ENCODE measurements at places on chromosomes 1 and 21. TPM values are rescaled to one million over a fixed set of nuclear protein-coding genes. Genes with fewer than 3 reads are reported as not detected.
A peak's percentile ranks its signal among the peaks of the same experiment; 100 is the strongest.

GRCh38 chr1:101075926-101076325 is 50.3 kb upstream of the DPH5 start:
- no peak for DNase-seq

- no peak for DNase-seq
Observed at GRCh38 chr1:112870887-112871646, 84.9 kb downstream of the SLC16A1 start.

DNA sequence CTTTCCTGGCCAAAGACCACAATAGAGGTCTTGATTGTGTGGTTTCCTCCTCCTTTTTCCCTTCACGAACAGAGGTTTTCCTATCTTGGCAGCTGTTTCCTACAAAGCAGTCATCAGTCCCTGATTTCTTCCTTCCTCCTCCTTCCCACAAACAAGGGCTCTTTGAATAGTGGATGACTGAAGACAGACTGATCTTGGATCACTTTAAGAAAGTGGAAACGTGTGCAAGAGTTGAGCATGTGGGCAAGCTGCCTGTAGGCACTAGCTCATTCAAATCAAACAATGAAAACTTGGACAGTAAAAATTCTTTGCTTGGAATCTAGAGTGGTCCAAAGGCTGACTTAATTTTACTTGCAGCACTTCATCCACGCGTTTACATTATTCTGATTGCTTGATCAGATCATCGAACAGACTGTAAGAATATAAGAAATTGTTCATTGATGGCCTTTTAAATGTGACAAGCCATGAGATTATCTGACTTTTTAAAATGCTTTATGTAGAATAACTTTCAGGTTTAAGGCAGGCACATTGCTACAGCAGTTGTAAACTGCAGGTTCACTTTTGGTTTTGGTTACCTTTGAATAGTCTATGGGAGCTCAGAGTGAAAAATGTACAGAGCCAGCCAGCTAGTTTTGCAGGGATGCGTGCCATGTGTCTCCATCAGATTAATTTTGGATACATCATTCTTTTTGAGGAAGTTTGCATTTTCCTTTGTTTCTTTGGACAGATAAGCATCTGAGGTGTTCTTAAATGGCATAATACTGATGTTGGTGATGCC is 34.4 kb downstream of the ADGRL2 start:
- no peak for DNase-seq

- no peak for DNase-seq
Observed at GRCh38 chr1:228112167-228112566, 3.1 kb upstream of the MRPL55 start.

- peak; percentile 81 for DNase-seq
Observed at GRCh38 chr1:27872059-27872801, at the start of gene THEMIS2. THEMIS2 (plus strand) TSS chr1:27872544; CDS start chr1:27872572, 28 bp downstream.

DNA sequence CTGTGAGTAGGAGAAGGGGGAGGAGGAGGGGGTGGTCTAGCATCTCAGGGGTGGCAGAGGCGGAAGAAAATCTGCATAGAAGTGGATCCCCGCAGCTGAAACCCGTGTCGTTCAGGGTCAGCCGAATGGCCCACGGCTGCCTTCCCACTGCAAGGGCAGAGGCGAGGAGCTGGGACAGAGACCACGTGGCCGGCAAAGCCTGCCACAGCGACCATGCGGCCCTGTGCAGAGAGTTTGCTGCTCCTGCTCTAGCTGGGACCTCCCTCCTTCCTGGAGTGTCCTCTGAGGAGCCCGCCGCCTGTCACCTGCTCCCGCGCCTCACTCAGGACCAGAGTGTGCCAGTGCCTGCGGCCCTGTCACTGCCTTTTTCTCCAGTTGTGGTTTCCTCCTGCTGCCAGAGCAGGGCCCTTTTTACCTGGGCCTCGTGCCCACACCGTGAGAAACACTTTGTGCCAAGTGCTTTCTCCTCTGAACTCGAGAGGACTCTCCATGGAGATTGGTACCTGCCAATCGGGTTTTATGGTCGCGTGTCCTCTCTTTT is 5.4 kb upstream of the TRPM2 start:
- DNase-seq: no peak

DNA sequence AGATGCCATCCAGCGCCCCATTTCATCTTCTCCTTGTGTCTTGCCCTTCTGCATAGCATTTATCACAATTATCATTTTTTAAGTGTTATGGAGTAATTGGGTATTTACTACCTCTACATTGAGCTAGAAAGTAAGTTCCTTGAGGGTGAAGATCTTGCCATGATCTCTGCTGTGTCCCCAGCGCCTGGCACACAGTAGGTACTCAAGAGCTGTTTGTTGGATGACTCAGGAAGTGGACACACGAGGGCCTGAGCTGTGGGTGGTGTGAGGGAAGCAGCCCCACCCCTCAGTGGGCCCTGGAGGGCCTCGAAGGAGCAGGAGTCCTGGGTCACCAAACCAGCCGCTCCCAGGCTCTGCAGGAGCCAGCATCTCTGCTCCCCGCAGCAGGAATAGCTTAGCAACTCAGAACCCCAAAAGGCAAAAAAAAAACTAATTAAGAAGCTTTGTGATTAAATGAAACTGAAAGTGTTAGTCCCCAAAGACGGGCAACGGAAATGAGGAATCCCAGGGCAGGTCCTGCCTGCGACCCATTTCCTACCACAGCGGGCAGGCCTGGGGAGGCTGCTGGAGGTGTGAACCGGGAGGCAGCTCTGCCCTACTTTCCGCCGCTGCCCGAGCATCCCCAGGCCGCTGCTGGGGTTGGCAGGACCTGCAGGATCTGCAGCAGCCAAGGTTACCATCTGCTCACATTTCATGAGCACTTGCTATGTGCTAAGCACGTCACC is 87.7 kb downstream of the LACTBL1 start:
- DNase-seq: peak; percentile 10

GRCh38 chr1:23367451-23367790 is 2.2 kb downstream of the ZNF436 start:
- DNase-seq: no peak

The BSND gene
- total RNA-seq: not detected

GRCh38 chr1:10170239-10170574 is 40.2 kb upstream of the KIF1B start:
- DNase-seq: peak; percentile 48

The GBP6 gene
- not detected for total RNA-seq

Data from activated naive CD4-positive, alpha-beta T cell treated with anti-CD3 and anti-CD28 coated beads for 36 hours (primary cell).